ENCODE measurements at places on chromosomes 12 and 14.

DNA sequence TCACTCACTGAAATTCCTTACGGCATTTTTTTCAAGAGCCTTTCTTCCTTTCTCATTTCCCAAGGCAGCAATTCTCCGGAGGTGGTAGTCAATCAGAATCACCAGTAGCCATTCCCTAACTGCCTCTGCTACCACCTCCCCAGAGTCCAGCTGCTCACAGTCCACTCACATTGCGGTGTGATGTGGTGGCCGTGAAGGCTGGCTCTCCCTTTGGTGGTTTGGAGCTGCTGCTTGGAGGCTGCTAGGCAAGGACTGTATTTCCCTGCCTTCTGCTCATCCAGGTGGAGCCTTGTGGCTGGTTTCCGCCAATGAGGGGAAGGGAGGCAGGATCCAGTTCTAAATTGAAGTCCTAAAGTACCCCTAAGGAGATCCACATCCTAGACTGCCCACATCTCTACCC lies 222.0 kb downstream of the ANO2 start:
- no peak for DNase-seq

DNA sequence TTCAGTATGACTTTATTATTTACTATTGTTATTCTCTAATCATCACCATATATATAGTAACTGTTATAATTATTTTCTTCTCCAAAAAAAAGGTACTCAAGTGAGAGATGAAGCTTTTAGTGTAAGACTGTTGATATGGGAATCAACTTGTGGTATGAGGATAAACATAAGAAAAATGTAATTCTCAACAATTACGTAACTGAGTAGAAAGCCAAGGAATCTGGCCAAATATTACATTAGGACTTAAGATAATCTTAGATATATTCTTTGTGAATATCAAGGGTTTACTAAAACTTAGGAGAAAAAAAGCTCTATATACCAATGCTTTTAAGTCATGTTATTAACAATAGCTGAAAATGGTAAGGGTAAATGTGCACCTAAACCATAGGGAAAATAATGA lies 13.3 kb downstream of the SENP1 start:
- DNase-seq: no peak

DNA sequence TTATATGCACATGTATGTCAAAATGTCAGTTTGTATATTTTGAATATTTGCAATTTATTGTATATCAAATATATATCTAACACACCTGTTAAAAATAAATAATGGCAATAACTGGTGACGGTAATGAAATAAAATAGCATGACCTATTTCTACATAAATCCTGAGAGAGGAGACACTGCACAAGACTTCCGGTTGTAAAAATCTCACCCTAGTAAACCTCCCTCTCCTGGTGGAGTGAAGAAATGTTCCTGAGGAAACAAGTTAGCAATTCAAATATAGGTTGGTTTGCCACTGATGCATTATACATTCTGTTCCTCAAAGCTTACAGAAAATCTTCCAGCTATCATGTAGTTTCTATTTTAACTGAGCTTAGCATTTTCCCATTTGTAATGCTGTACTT lies 166.1 kb upstream of the SYT10 start:
- no peak for DNase-seq

DNA sequence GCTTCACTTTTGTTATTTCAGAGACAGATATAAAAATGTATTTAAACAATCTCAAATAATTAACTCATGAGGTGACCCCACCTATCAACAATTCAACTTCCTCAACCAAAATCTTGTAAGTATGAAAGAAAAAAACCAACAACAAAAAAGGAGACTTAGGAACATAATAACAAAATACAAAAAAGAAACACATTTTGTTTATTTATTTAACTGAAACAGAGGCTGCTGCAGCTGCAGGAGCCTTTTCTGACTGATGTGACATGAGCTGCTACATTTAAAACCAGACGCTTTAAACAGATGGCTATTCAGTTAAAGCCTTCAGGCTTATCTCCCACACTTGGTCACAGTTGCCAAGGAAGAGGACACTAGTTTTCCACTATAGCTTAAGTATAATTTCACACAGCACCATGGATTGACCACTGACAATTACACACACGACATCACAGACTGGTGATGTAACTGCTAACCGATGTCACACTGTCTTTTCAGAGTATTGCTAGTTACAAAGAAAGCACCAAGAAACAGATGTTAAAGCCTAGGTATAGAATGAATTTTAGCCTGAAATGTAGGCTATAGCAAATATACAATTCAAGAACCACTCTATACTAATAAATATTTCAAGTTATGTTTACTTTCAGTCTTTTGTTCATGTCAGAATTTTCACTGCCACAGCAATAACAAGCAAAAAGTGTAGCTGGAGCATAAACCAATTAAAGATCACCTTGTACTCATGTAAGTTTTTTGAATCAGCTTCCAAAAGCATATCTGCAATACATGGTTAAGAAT lies 113.0 kb downstream of the MED13L start:
- no peak for DNase-seq

DNA sequence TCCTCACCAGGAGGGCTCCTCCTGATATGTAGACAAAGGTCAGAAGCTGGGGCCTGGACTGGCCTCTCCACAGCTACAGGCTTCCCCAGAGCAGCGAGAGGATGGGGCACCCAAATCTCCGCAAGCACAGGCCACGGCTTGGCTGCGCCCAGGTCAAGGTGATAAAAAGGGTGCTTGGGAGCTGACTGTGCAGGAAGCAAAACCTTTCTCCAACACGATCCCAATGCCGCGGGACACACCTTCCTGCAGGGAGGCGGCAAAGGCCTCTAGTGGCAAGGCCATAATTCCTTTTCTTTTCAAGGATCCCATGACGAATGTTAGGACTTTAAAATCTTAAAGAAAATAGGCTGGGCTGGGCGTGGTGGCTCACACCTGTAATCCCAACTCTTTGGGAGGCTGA lies 13.6 kb downstream of the ITPK1 start:
- no peak for DNase-seq

- no peak for DNase-seq
Observed at GRCh38 chr12:92648242-92649031, 54.4 kb upstream of the PLEKHG7 start.

DNA sequence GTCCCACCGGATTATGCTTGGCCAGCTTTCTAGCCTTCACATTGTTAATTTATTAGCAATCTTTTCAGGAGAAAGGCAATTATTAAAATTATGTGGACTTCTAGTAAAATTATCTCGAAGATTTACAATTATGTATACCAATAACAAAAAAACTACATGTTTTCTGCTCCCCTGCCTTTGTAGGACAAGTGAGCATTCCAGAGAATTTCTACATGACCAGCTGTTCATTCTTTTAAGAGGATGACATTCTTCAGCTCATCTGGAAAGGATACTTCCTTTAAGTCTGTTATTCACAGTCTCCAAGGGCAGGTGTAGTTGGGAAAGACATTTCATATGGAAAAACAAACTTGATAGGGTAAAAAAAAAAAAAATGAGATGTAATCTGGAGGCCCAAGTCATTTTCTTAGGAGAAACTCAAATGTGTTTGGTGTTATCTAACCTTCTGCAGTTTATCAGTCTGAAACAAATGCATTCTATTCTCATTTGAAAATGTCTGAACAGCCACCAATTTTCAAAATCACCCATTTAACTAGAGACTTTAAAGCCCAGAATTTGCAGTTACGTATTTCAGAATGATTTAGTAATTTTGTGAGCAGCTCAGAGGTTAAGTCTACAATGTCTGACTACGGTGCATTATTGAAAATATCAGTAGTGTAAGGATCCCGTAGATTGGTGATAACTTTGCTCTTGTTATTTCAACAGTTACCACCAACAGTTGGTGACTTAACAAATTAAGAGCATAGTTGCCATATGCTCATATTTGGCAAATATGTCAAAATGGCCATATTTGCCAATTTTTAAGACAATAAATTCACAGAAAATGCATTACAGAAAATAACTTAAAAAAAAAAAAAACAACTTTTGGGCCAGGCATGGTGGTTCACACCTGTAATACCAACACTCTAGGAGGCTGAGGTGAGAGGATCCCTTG lies 1.8 kb upstream of the PHLDA1 start:
- DNase-seq: no peak

GRCh38 chr14:85607651-85608081 lies 77.7 kb downstream of the FLRT2 start:
- no peak for DNase-seq

DNA sequence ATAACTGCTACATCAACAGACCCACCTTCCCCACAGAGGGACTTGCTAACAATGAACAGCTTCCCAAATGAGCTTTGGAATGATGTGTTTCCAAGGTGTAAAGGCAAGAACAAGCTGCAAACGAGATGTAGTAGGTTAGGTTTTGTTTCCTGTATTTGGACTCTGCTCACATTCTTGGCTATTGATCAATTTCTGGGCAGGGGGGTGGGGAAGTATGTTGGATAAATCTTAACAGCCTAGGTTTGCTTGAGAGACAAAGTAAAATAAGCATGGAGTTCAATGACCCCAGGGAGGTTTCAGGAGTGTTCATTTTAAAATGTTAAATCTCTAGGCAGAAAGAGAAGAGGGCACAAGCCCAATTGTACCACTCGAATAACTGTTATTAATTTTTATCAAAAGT lies 146.6 kb downstream of the DPY19L2 start:
- DNase-seq: no peak

- peak; percentile 23 for DNase-seq
Observed at GRCh38 chr12:16605642-16606116, 283 bp downstream of the LMO3 start.

DNA sequence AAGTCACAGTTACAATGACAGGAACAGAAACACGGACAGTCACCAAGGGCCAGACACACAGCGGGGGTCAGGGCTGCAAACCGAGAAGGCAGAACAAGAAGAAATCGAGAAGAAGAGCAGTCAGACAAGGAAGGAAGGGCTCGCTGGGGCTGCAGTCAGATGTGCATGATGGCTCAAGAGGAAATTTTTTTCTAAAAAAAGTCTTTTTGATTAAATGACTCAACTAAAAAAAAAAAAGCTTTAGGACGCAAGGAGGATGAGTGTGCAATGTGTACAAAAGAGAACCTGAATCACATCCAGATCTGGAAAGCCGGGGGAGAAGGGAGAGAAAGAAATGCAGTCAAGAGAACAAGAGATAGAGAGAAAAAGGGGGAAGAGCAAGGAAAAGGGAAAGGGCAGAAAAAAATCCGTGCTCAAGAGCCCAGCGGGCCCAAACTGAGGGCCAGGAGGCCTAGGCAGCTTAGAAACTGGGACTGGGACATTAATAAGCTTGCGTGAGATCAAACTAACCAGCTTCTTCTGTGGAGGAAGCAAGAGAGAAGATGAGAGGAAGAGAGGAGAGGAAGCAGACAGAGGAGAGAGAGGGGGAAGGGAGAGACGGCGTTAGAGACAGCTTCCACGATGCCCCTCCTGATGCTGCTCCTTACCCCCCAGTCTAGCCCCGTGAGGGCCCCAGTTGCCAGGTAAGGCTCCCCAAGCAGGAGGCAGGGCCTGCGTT lies 6.7 kb downstream of the IFFO1 start:
- DNase-seq: no peak

DNA sequence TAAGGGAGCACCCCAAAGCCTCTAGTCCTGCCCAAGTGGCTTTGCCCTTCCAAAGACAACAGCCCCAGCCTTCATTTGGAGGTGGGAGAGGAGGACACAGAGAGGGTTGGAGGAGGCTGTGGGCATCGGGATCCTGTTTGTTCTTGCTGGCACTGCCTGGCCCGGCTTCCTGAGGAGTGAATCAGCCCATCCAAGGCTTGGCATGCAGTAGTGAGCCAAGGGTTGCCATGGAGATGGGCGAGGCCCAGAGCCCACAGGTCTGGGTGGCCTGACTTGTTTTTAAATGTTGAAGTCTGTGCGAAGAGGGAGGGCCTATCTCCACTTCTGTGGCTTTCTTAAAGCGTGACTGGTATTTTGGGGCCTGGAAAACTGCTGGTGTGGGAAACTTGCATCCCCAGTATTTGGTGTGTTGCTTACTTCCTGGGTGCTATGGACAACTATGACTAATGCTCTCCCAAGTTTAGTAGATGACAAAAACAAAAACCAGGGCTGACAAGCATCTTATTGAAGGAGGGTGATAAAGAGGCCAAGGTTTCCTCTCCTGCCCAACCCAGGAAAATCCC lies 15.8 kb downstream of the CD9 start:
- peak; percentile 63 for DNase-seq

DNA sequence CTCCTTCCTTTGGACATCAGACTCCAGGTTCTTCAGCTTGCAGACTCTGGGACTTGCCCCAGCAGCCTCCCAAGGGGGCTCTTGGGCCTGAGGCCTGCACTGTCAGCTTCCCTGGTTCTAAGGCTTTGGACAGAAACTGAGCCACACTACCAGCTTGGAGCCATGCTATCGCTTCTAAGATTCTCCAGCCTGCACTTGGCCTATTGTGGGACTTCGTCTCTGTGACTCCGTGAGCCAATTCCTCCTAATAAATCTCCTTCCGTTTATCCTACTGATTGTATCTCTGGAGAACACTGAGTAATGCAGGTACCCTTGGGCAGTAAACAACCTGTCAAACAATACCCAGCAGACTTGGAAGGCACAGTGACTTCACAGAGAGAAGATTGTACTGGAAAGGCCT lies 24.9 kb upstream of the RHOJ start:
- no peak for DNase-seq

GRCh38 chr12:52448228-52448627 lies 3.7 kb downstream of the KRT6B start:
- DNase-seq: no peak

DNA sequence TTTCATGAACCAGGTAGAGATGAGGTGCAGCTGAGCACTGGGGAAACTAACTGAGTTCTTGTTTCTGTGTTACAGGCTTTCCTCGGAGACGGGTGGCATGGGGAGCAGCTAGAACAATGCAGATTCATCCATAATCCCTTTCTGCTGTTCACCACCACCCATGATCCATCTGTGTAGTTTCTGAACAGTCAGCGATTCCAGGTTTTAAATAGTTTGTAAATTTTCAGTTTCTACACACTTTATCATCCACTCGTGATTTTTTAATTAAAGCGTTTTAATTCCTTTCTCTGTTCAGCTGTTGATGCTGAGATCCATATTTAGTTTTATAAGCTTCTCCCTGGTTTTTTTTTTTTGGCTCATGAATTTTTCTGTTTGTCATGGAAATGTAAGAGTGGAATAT lies 19.9 kb downstream of the MAP3K12 start:
- DNase-seq: no peak

DNA sequence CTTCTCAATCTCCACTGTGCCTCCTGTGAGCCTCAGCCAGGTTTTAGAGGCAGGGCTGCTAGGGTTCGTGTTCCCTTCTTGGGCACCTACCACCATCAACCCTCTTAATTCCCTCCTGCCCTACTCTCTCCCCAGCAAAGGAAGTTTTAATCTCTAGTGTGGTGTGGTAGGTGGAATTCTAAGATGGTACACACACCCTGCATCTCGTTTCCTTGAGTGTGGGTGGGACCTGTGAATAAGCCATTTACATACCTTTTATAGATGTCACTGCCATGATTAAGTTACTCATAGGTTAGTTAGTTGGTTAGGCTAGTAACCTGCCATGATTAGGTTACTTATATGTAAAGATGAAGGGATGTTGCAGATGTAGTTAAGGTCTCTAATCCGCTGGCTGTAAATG lies 114.8 kb upstream of the VRK1 start:
- no peak for DNase-seq

- DNase-seq: peak; percentile 91
Observed at GRCh38 chr14:104976198-104977007, 1.8 kb downstream of the AHNAK2 start.

- no peak for DNase-seq
Observed at GRCh38 chr12:104888481-104888880, 69.6 kb downstream of the SLC41A2 start.

GRCh38 chr12:22858849-22859570 lies 234.0 kb downstream of the ETNK1 start:
- peak; percentile 9 for DNase-seq

GRCh38 chr12:72523754-72524153 lies 251.6 kb downstream of the TRHDE start:
- no peak for DNase-seq

GRCh38 chr14:77271113-77271710 lies at the start of gene NGB:
Gene NGB (minus strand): TSS chr14:77271206. CDS start chr14:77270937, 269 bp downstream.
- DNase-seq: peak; percentile 22

Data from ELF-1 (cell line).